ENCODE measurements at places on chromosomes 1 and 21.

DNA sequence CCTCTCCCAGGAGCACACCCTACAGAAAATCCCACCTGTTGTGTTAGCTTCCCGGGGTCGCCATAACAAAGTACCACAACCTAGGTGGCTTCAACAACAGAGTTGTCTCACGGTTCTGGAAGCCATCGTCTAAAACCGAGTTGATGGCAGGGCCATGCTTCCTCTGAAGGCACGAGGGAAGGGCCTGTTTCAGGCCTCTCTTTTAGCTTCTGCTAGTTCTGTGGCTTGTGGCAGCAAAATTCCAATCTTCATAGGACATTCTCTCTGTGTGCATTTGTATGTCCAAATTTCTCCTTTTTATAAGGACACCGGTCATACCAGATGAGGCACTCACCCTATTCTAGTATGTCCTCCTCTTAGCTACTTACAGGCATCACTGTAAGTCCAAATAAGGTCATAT lies 3.2 kb downstream of the CFAP74 start:
- no peak for DNase-seq

DNA sequence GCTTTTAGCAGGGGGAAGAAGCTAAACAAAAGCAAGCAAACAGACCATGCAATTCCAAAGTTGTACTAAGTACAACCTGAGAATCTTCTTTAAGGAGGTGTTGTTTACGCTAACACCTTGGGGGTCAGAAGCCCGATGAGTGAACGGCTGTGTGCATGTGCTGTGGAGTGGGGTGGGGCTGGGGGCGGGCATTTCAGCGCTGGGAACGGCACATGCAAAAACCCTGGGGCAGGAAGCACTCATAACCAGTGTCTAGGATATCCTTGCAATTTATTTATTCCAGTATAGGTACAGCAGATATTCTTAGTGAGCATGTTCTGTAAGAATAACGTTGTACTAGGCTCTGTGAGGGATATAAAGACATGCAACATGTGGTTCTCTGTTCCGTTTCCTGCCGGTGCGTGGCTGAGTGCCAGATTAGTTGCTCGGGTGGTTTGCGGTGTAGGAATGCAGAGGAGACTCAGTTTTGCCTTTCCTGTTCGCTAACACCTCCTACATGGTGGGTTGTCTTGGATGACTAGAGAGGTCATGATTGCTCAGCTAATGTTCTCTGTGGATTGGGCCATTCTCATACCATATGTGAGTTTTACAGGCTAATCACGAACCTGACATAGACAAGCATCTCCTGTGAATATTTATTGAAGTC lies 3.7 kb downstream of the FASLG start:
- peak; percentile 82 for DNase-seq

DNA sequence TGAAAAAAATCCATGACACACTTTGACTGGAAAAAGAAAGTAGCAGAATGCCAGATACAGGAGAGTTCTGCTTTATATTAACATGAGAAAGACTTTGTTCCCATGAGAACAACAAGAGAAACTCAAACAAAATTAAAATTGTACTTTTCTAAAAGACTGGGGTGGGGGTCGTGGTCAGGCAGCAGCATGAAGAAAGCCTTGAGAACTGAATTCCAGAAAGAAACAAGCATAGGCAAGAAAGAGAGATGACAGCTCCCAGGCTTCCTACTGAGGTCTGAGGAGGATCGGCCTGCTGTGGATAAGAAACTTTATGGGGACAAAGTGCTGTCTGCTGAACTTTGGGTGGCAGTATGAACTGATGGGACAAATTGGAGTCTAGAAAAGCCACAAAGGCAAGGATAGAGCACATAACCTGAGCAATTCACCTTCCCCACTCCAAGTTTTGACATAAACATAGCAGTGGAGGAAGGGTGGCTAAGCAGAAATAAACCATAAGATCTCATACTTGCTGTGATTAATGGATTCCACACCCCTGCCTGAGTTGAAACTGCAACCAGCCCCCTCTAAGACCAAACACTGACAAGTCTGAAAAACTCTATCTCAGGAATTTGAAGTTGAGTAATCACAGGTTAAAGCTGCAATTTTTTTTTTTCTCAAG lies 43.7 kb downstream of the COL6A1 start:
- no peak for DNase-seq

DNA sequence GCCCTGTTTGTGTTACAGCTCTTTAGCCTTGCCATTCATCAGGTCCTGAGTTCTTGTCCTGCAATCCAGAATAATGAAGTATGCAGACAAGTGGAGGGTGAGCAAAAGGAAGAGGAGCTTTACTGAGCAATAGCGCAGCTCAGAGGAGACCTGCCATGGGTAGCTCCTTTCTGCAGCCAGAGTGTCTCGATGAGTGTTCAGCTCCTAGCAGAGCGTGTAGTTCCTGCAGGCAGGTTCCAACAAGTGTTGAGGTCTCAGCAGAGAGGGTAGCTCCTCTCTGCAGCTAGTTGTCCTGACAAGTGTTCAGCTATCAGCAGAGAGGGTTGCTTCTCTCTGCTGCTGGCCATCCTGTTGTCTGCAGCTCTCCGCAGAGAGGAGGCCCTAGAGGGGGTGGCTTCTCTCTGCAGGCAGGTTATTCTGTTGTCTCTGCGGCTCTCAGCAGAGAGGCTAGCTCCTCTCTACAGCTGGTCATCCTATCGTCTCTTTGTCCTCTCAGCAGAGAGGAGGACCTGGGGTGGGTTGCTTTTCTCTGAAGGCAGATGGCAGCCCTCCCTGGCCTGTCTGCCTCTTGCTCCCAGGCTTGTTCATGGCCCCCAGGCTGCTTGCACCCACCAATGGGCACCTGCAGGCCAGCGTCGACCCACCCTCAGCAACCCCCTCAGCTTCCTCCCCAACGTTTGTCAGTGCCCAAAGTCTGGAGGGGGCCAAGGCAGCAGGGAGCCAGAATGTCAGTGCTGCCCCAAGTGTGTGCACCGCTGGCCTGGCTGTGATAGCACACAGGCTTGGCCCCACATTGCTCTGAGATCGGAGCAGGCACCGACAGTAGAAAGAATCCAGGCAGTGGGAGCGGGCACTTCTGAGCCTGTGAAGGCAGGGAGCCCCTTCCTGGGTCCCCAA lies 112.5 kb upstream of the RUNX3 start:
- no peak for DNase-seq

GRCh38 chr1:185693654-185694053 lies 40.5 kb upstream of the HMCN1 start:
- no peak for DNase-seq

GRCh38 chr1:70745199-70745598 lies 302.4 kb downstream of the PTGER3 start:
- no peak for DNase-seq

DNA sequence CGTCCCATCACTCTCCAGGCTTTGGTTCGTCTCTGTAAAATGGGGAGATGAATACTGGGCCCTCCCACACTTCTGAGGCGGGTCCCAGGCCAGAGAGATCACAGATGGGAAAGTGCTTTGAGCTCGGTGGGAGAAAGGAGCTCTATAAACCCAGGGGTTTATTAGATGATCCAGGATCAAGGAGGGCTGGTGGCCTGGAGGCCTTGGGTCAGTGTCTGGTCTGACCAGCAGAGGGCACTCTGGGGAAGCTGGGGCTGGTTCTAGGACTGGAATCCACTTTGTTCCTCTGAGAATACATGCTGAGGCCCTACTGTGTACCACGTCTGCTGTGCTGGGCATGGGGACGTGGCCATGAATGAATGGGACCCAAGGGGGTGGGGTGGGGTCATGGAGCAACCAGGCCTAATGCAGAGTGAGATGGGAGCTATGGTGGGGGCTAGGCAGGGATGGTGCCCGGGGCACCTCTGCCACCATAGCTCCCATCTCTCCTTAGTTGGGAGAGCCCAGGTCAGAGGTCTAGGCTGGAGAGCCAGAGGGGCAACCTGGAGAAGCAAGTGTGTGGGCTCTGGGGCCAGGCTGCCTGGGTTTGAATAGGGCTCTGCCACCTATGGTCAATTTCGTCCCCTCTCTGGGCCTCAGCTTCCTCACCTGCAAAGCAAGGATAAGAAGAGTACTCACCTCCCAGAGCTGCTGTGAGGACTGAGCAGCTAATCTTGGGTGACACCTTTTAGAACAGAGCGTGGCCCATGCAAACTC lies 9.0 kb upstream of the FAM131C start:
- peak; percentile 70 for DNase-seq

DNA sequence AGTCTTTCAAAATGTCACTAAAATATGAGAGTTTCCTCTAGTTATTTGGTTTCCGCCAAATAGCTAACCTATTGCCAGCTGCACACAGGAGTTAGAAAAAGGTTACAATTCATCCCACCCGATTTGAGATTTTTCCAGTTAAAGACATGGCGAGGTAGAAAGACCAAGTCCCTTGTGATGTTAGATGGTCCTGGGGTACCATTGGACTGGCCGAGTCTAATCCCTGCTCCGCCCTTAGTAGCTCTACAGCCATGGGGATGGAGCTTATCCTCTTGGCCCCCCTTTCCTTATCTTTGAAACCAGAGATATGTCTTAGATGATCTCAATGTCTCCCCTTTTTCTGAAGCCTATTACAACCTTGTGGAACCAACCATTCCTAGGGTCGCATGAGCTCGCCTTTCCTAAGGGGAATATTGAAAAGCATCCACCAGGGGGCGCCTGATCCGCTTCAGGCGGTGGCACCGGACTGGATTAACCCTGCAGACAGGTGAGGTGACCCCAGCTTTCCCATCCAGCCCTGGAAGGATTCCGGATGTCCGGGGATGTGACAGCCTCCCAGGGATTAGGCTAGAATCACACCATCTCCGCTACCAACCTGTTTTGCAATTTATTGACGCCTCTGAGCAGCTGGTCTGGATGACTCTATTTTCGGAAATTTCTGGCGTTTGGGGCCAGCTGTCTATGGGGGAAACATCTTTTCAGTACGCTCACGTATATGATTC lies 68.3 kb upstream of the SIM2 start:
- DNase-seq, result peak; percentile 65

DNA sequence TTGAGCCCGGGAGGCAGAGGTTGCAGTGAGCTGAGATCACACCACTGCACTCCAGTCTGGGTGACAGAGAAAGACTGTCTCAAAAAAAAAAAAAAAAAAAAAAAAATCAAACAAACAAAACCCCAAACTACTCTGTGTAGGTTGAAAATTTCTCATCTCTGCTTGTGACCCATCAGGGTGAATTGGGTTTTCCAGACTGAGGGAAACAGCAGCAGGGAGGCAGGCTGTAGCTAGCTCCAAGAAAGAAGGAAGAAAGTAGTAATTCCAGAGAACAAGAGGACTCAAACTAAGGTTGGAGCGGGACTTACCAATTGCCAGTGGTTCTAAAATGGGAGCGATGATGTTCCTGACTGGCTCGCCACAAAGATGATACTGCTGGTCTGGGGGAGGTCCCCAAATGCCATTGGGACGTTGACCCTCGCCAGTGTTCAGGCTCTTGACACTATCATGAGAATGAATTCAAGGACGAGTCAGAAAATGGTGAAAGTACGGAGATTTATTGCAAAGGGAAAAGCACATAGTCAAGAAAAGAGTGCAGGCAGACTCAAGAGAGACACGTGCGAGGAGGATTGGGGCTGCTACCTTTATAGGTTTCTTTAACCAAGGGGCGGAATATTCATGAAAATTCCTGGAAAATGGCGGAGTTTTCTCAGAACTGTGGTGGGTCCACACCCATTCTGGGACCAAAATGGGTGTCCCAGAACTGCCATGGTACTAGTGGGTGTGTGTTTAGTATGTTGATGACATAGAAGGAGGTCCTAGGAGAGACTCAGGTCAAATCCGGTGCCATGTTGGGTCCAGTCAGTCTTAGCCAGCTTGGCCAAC lies 13.4 kb downstream of the AADACL4 start:
- DNase-seq, result no peak

- DNase-seq, result no peak
These were observed 17.1 kb downstream of the ETS2 start for GRCh38 chr21:38822778-38823238.

DNA sequence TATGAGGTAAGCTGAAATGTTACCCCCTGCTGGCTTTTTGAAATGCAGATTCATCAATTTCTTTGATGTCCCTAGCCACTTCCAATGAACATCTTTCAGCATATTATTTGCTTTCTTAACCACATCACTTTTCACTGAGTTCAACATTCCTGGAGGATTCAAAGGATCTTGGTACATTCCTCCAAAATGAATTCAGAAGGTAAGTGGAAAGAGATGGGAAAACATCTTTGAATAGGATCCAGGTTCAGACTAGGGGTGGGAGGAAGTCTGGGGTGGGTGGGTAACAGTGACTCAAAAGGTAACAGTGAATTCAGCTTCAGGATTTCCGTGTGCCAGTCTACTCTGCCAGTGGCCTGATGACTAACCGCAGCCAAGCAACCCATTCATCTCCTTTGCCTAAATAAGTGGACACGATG lies 180.7 kb downstream of the ZC3H11B start:
- DNase-seq, result no peak

DNA sequence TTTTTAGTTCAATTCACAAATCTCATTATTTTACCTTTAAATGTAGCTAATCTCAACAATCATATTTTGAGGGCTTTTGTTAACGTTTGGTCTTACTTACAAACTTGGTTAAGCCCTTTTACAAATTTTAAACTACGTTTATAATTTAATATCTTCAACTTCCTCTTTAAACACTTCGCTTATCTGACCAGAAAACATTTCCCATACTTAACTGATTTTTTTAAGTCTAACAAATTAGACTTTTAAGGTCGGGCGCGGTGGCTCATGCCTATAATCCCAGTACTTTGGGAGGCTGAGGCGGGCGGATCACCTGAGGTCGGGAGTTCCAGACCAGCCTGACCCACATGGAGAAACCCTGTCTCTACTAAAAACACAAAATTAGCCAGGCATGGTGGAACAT lies 300.9 kb downstream of the LMX1A start:
- no peak for DNase-seq

DNA sequence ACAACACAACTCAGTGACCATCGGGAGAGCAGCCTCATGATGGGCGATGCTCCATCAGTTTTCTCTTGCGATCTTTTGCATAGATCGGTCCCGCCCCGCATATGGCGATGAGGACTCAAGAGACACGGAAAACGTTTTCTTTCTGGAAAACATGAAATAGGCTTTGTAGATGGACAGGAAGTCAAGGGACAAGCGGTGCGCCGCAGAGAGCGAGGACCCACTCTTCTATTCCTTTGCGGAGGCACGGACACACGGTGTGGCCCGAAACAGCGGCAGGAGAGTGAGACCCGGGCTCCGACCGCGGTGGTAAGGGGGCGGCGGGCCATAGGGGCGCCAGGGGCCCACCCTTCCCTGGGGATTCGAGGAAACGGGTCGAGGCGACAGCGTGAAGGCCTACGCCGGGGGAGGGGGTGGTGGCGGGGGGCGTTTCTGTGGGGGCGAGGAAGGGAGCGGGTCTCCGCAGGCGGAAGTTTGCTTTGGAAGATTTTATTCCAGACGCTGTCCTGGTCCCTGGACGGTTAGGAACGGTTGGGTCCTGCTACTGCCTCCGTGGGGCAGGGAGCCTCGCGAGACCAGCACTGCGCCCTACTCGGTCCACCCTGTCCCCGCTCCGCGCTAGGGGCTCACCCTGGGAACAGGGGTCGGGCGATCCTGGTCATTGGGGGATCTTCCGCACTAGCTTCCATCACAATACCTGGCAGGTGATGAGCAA lies 796 bp upstream of the TDRKH start:
- no peak for DNase-seq

- peak; percentile 29 for DNase-seq
These were observed at the start of gene PATJ for GRCh38 chr1:61741711-61742619. Gene PATJ (plus strand): TSS chr1:61742480. CDS start chr1:61762893, 20,413 bp downstream.

DNA sequence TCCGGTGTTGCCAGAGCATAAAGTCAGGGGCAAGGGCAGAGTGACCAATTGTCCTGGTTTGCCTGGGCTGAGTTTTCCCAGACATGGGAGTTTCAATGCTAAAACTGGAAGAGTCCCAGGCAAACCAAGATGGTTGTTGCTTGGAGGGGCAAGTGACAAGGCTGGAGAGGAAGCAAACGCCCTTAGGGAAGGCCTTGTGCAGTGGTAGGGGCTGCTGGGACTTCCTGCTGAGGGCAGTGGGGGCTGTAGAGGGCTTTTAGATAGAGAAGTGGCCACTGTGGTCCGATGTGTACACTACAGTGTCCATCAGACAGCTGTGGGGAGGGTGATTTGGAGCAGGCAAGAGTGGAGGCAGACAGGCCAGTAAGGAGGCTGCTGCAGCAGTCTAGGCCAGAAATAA lies 7.0 kb upstream of the CELA2A start:
- DNase-seq, result no peak

Data from stimulated activated CD4-positive, alpha-beta T cell treated with anti-CD3 and anti-CD28 coated beads, Interleukin-12 subunit alpha, Interleukin-12 subunit beta, amount 100 ng/mL, for 24 hours (primary cell).